ENCODE measurements at places on chromosomes 11 and 22. TPM values are rescaled to one million over a fixed set of nuclear protein-coding genes. Genes with fewer than 3 reads are reported as not detected.

LIF gene
- 25.4 TPM for total RNA-seq

NLRP10 gene
- total RNA-seq = 0.16 TPM

EIF3L gene
- 161 TPM for total RNA-seq

GLB1L2 gene
- total RNA-seq = 4.7 TPM

ARFIP2 gene
- 68.6 TPM for total RNA-seq

LRP4 gene
- 0.81 TPM for total RNA-seq

STK33 gene
- 17.2 TPM for total RNA-seq

LINC01488 gene
- not detected for total RNA-seq

CRYBB2 gene
- not detected for total RNA-seq

RAG2 gene
- not detected for total RNA-seq

OR51B5 gene
- 17.7 TPM for total RNA-seq

ADAMTS8 gene
- not detected for total RNA-seq

C11orf97 gene
- total RNA-seq = not detected

JAM3 gene
- total RNA-seq = 47.2 TPM

TRIM51 gene
- not detected for total RNA-seq

- no peak for DNase-seq
These were observed 26.7 kb downstream of the DHCR7 start for GRCh38 chr11:71421392-71421950.

DNA sequence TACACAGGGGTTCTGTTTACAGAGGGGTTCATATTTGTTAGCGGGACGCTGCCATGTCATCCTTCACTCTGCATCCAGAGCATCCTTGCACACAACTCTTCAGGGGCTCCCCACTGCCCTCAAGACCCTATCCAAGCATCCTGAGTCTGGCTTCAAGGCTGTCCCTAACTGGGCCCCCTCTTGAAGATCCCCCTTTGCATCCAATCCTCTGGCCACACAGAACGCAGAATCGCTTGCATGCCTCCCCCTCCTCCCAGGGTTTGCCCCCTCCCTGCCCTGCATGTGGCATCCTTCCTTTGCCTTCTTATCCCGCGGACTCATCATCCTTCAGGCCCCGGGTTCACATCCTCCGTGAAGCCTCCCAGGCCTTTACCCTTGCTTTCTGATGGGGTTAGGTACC, 18.6 kb downstream of the C1QTNF6 start:
- no peak for DNase-seq

DNA sequence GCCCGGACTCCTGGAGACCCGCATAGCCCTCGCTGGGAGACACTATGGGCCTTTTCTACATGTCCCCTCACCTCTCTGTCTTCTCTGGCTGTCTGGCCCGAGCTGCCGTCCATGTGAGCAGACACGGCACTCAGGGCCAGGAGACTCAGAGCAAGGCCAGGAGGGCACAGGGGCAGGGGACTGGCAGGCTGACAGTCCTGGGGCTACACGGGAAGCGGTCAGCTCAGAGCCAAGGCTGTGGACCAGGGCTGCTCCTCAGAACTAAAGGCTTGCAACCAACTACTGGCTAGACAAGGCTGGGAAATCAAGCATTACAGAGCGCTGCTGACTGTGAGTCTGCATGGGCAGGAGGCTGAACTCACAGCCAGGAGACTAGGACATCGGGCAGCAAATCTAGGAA, 56.1 kb upstream of the CDON start:
- no peak for DNase-seq

GRCh38 chr11:61994981-61995380, 27.5 kb upstream of the FTH1 start:
- DNase-seq = no peak

- no peak for DNase-seq
These were observed 158.7 kb upstream of the ARHGAP20 start for GRCh38 chr11:110870816-110871522.

- DNase-seq = no peak
These were observed 55.7 kb downstream of the MYH9 start for GRCh38 chr22:36331912-36332622.

- peak; percentile 88 for DNase-seq
These were observed 122.6 kb downstream of the APOL5 start for GRCh38 chr22:35840302-35840739.

DNA sequence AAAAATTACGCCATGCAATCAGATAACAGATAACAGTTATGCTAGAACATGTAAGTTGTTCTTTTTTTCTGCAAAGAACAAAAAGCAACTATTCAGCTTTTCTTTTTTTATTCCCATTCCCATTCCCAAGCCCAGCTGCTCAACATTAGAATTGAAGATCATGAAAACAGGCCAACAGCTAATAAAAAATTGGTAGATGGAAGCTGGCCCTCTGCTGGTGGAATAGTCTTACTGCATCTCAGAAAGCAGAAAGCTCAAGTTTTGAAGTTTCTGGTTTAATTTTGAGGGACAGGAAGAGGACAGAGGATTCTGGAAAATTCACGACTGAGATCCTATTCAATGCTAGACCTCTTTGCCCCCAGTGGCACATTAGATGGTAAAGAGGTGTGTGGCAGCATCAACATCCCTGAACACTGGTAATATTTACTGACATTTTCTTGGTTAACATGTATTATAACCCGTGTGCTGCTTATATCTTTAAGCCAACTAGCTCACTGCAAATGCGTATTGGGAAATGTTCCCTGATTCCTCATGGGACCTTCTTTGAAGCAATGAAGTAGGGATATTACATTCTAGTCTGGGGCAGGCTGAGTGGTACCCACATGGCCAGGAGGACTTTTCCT, 591.2 kb downstream of the OPCML start:
- DNase-seq = peak; percentile 12

GRCh38 chr11:72041364-72042063, 38.8 kb downstream of the NUMA1 start:
- DNase-seq = peak; percentile 66

GRCh38 chr11:130691581-130691980, 224.7 kb downstream of the SNX19 start:
- DNase-seq = no peak

GRCh38 chr11:127110542-127110941, 110.0 kb upstream of the KIRREL3 start:
- no peak for DNase-seq

- DNase-seq = no peak
These were observed 78.7 kb downstream of the BDNF start for GRCh38 chr11:27621405-27622161.

DNA sequence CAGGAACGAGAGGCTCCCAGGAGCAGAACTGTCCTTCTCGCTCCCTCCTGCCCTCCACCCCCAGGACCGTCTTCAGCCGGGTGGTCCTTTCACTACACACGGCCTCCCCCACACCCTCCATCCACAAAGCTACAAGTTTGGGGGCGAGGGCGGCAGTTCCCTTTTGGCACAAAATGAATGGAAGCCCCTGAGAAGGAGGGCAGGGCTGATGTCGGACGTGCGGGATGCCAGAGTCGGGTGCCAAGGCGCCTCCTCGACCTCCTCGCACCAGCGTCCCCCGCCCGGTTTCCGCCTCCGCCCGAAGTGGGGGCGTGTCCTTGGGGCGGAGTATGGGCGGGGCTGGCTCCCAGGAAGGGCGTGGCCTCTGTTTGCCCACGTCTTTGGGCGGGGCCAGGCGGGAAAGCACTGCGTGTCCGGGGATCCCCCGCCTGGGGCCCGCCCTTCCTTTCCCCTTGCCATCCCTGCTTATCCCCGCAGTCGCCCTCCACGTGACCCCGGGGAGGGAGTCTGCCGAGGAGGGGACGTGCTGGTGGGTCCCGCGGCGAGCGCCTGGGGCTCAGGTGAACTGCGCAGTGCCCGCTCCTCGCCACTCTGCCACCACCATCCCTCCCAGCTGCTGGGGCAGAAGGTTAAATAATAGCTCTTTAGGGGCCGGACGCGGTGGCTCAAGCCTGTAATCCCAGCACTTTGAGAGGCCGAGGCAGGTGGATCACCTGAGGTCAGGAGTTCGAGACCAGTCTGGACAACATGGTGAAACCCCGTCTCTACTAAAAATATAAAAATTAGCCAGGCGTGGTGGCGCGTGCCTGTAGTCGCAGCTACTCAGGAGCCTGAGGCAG, 937 bp upstream of the EFEMP2 start:
- DNase-seq = peak; percentile 86

- DNase-seq = no peak
These were observed 284 bp downstream of the CCS start for GRCh38 chr11:66593303-66593635.

GRCh38 chr11:10476927-10477689, 22.0 kb downstream of the AMPD3 start:
- no peak for DNase-seq

GRCh38 chr11:71210861-71211260, 41.5 kb downstream of the SHANK2 start:
- DNase-seq = no peak

GRCh38 chr11:9073466-9074225, 17.8 kb downstream of the SCUBE2 start:
- DNase-seq = no peak

DNA sequence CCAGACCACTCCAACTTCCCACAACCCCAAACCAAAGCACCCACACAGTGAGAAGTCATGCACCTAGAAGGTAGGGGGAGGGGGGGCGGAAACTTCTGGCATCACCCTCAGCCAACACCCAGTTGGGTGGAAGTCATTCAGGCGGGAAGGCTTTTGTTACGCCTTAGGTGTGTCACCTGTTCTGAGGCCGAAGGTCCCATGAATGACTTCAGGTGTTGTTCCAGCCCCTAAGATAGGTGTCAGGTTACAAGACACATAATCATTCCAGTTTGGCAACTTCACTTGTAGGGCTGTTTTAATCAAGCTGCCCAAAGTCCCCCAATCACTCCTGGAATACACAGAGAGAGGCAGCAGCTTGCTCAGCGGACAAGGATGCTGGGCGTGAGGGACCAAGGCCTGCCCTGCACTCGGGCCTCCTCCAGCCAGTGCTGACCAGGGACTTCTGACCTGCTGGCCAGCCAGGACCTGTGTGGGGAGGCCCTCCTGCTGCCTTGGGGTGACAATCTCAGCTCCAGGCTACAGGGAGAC, at the start of gene TMPRSS4:
TMPRSS4 (plus strand) TSS at position 325 of the 528 bp plus-strand sequence. CDS start 225 bp downstream, outside the sequence.
- DNase-seq = no peak

DNA sequence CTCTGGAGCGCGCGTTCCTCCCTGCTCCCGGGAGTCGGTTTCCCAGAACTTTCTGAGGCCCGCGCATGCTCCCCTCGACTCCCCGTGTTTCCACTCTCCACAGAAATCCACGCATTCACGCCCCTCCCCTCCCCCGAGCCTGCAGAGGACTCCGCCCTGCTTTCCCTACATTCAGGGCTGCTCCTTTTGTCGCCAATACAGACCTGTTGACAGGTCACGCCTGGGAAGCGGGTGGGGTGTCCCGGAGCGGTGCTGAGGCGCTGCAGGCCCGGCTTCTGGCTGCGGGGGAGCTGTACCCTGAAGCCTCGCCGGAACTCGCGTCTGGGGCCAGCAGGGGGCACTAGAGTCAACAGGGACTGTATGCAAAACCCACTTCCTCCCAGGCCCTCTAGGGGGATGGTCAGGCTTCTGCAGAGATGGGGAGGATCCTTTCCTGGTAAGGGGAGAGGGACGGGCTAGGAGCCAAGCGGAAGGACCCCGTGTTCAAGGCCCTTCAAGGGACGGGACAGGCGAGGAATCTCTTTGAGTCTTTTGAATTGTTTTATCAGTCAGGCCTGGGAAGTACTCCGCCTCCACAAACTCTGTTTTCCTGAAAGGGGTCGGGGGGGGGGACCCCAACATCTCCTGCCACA, at the start of gene PRAME:
PRAME (minus strand) TSS at position 294 of the 632 bp plus-strand sequence. CDS start 2,433 bp downstream, outside the sequence.
- peak; percentile 75 for DNase-seq

GRCh38 chr11:125333354-125334073, 162.6 kb downstream of the FEZ1 start:
- no peak for DNase-seq

DNA sequence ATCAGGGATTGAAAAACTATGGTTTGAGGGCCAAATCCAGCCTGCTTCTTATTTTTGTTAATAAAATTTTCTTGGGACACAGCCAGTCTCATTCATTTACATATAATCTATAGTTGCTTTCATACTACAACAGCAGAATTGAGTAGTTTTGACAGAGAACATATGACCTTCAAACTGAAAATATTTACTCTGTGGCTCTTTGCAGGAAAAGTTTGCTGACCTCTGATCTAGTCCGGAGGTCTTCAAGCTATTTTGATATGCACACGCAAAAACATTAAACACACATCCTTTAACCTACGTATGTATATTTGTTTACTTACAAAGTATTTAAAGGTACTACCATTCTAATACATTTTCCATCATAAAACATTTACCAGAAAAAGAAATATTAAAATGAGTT, 76.5 kb upstream of the LARGE1 start:
- no peak for DNase-seq

DNA sequence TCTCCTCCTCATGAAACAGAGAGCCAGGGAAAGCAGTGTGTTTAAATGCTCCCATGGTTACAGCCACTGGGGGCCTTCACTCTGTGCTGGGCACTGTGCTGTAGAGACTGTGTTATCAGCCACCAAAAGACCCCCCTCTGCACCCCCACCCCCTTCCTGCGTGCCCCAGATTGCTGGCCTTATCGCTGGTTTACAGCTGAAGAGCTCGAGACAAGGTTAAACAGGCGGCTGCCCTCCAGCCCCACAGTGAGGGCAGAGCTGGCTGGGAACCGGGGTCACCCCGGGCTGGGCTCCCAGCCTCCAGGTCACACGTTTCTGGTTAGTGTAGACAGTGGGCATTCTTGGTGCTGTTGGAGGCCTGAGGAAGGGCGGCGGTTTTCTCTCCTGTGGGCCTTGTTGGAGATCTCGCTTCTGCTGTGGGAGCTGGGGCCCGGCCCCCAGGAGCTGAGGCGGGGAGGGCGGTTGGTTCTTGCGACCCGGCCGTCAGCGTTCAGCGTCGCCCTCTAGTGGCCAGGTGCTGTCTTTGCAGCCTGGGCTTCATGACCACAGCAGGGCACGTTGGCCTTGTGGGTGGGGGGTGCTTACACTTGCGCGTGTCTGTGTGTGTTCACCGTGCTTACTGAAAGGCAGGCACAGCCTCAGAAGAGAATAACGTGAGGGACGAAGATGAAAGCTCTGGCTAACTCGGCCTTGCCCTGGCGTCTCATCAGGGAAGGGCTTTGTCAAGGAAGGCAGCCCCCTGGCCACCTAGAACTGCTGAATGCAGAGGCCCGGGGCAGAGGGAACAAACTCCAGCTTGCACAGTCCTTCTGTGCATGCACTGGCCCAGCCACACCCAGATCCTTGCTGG, 40.8 kb downstream of the TBC1D22A start:
- no peak for DNase-seq

GRCh38 chr11:125542709-125543108, 26.6 kb upstream of the EI24 start:
- DNase-seq = no peak

DNA sequence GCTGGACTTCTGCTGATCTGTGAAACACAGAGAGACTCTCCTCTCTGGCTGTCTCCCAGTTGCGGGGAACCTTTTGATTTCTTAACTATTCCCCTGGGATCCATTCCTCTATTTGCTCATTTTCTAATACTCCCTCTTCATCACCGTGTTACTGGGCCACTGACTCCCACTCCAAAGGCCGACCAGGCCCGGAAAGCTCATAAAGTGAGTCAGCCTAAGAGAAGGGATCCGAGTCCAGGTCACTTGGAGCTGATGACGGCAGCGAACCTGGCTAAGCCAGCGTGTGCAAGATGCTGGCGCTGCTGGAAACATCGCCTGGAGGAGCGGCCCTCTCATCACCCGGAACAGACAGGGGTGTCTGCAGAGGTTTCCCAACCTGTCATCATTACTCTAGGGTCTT, 112.8 kb downstream of the FBXO7 start:
- no peak for DNase-seq

GRCh38 chr22:28983190-28983589, 78.4 kb downstream of the C22orf31 start:
- DNase-seq = no peak

Measured in A172 (cell line).